ENCODE measurements at places on chromosomes 1 and 21.
A peak's percentile ranks its signal among the peaks of the same experiment; 100 is the strongest.

DNA sequence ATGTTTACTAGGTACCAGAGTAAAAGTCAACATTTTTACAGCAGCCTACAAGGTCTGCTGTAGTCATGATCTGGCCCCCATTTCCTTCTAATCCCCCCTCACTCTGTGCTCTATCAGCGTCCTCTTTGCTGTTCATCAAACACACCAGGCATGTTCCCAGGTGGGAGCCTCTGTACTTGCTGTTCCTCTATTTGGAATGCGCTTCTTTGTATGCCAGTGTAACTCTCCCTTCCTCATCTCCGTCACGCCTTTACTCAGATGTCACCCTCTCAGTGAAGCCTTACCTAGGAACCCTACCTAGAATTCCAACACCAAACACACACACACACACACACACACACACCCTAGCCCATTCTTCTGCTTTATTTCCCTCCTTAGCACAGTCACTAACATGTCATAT lies 21.0 kb downstream of the TP53BP2 start:
- no peak for DNase-seq

DNA sequence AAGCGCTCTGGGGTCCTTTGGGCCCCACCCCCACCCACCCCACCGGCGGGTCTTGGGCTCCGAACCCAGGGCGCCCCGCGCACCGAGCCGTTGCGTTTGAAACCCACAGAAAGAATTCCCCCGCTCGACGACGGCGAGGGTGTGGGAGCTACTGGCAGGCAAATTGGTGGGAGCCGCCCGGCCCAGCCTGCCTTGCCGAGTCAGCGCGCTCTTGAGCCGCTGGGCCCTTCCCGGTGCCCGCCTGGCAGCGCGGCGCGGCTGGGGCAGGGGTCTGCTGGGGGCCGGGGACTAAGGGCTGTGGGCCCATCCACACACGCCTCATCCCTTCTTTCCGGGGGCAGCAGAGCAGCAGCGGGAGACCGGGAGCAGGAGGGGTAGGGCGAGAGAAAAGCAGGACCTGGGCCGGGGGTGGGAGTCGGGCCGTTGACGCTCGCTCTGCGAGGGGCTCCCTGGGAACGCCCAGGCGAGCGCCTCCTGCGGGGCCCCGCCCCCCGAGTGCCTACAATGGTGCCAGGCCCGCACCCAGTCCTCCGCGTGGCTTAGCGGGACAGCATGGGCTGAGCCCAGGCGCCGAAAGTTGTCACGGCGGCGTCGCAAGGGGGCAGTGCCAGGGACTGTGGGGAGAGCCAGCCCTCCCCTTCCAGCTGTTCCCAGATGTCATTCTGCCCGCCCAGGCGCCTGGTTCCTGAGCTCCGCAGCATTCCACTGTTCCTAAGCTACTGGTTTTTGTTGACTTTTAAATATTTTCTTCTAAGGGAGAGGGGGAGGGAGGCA lies at the start of gene C1orf94:
Gene C1orf94 (plus strand): TSS at position 78 of the 774 bp plus-strand sequence. CDS start 883 bp downstream, outside the sequence.
- DNase-seq, result no peak

GRCh38 chr1:222394224-222394623 lies 153.7 kb downstream of the HHIPL2 start:
- DNase-seq, result no peak

DNA sequence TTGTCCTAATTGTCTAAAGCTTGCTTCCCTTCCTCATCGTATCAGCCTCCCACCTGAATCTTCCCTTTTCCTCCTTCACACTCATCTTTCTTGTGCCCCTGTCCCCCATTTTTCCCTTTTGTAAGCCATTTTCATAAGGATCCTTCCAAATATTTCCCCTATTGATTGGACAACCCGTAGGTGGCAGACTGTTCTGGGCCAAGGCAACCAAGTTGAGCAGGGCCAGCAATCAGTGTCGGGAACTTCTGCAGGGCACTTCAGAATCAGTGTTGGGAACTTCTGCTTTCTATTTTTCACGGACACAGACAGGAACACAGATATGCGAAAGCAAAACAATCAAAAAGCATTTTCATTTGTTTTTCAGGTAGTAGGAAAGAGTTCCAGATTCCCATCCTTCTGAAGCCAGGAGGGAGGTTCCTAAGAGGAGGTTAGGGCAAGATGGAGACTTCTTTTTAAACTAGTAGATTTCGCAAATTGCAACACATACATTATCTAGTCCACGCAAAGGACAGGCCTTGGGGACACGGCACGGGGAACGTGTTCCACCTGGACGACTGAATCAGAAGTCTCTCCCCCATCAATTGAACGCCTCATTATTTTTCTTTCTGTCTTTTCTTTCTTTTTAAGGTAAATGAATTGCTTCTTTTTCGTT lies 691 bp upstream of the MPZL1 start:
- DNase-seq, result no peak

- DNase-seq, result peak; percentile 16
Measured at GRCh38 chr21:37866027-37866426, 50.2 kb downstream of the KCNJ6 start.

DNA sequence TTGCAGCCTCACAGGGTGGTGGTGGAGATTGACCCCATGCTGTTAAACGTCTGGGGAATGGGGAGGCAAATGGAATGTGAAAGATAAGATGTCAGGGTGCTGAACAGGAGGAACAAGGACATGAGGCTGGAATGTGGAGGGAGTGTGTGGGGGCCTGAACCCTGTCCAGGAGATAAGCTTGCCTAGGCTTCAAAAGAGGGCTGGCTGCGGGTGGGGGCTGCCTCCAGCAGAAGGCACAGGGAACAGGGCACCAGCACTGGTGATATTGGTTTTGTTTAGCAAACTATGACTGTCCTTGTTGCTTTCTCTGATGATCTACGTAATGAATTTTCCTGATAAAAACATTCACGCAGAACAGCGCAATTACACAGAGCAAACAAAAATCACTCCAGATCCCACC lies 52.4 kb upstream of the LRP8 start:
- no peak for DNase-seq

- DNase-seq, result no peak
Measured at GRCh38 chr1:1626207-1627141, 5.5 kb upstream of the MMP23B start.

GRCh38 chr1:75796376-75797272 lies at the start of gene MSH4:
Gene MSH4 (plus strand): TSS chr1:75796882. CDS start chr1:75796986, 104 bp downstream.
- DNase-seq, result no peak

DNA sequence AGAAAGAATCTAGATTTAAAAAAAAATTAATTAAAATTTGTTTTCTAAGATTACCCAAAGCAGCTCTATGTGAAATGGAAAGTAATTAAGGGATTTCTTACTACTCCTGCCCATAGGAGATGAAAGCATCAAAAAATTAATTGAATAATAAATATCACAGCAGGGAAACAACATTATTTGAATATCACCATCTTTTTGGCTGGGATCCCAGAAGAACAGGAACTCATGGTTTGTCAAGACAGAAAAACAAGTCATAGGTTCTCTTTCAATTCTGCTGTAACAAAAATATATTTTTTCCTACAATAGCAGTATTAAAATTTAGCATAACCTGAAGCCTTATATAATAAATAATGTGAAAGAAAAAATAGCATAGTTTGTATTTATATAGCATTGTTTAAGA lies 1713.4 kb downstream of the NCAM2 start:
- DNase-seq, result no peak

- no peak for DNase-seq
Measured at GRCh38 chr1:12591267-12591938, 26.6 kb downstream of the DHRS3 start.

DNA sequence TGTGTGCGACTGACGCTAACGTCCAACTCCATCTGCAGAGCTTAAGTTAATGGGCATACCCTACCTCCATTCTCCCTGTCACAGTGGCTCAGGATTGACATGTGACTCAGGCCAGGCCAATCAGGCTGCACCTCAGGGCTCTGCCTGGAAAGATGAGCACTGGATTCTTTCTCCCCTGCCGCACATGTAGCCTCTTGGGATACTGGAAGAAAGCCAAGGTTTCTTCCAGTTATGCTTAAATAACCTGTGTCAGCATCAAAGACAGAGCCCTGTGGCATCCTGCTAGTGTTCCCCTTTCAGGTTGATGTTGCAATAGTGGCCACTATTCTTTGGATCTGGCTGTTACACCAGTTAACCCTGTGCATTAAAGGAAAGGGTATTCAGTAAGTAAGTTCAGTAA lies 55.0 kb upstream of the SYT6 start:
- no peak for DNase-seq

GRCh38 chr1:231446138-231446537 lies 24.1 kb upstream of the EGLN1 start:
- DNase-seq, result no peak

GRCh38 chr21:36753556-36753955 lies 54.6 kb downstream of the SIM2 start:
- no peak for DNase-seq

Data from CD4-positive, alpha-beta T cell treated with Interleukin-17A for 1 hour (primary cell).